Activated naive CD8-positive, alpha-beta T cell treated with anti-CD3 and anti-CD28 coated beads, Interleukin-2, amount 10 ng/mL, durations not matched to agents 7 days and 5 days (primary cell): ENCODE measurements at places on chromosomes 6 and 20. TPM values are rescaled to one million over a fixed set of nuclear protein-coding genes. Genes with fewer than 3 reads are reported as not detected.

The TPX2 gene
- total RNA-seq = 114 TPM

DNA sequence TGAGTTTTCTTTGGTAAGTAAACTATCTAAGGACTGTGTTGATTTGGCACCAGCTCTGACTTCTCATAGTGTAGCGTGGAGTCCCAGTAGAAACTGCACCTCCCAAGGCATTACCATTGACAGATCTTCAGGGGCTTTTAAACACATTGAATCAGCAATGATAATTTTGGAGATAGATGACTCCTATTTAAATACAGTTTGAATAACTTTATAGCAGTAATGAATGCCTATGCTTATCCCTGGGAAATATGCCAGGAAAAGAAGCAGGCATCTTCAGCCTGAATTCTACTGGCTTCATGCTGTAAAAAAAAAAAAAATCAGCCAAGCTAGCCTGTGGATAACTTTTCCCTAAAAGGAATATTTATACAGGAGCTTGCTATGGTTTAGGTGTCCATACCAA is 895.9 kb downstream of the EYS start:
- H3K27me3 ChIP-seq = no peaks in the 10 kb centered on the region
- no peak for DNase-seq
- no peak overlapping the region for H3K4me3 ChIP-seq
- H3K36me3 ChIP-seq = no peaks in the 10 kb centered on the region
- H3K27ac ChIP-seq = no peak overlapping the region

GRCh38 chr6:13369591-13369990 is 41.3 kb upstream of the TBC1D7 start:
- peaks cover 2% of the 10 kb centered on the region for H3K4me1 ChIP-seq
- no peak overlapping the region for H3K4me3 ChIP-seq
- H3K27ac ChIP-seq = no peak overlapping the region
- peaks cover 5% of the 10 kb centered on the region for H3K36me3 ChIP-seq
- no peak for DNase-seq

- no peak for DNase-seq
- peaks cover 3% of the 10 kb centered on the region for H3K4me1 ChIP-seq
- H3K4me3 ChIP-seq = no peak overlapping the region
- H3K36me3 ChIP-seq = no peaks in the 10 kb centered on the region
- peaks cover 41% of the 10 kb centered on the region for H3K27me3 ChIP-seq
- no peak overlapping the region for H3K27ac ChIP-seq
These were observed 2.9 kb downstream of the RAB32 start for GRCh38 chr6:146546443-146547043.

DNA sequence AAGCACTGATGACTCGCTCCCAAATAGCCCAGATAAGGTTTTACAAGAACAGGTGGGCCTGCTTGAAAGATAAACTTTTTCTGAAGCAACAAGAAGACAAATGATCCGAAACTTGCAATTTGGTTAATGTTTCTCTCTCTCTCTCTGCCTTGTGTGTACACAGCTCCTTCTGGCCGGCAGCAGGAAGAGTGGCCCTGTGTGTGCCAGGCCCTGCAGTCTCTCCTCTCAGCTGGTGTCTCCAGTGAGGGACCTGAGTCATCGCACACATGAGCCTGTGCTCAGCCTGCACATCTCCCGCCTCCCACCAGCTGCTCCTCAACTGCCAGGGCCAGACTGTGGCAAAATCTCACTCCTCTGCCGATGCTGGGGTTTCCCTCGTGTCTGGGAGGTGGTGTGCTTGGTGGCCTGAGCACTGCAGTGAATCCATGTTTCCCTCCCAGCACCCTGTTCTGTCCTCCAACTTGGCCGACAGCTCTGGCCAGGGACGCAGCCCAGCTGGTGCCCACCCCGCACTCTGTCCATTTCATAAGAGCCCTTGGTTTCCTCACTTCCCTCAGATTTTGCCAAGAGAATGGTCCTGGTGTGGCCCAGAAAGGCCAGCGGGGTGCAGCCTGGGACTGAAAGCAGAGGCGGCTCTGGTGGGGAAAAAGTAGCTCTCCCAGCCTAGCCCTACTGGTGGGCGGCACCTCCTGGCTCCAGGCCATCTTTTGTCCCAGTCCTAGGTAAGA is 49.4 kb downstream of the ERMARD start:
- H3K36me3 ChIP-seq = no peaks in the 10 kb centered on the region
- no peak for DNase-seq
- no peak overlapping the region for H3K27ac ChIP-seq
- H3K27me3 ChIP-seq = peaks cover 69% of the 10 kb centered on the region
- H3K4me1 ChIP-seq = peaks cover 31% of the 10 kb centered on the region

GRCh38 chr6:20939161-20939775 is 405.0 kb downstream of the CDKAL1 start:
- H3K27me3 ChIP-seq = no peaks in the 10 kb centered on the region
- no peak overlapping the region for H3K4me3 ChIP-seq
- H3K36me3 ChIP-seq = peaks cover 21% of the 10 kb centered on the region
- DNase-seq = no peak
- no peak overlapping the region for H3K27ac ChIP-seq
- H3K4me1 ChIP-seq = no peaks in the 10 kb centered on the region
